ENCODE measurements at places on chromosomes 16 and 17.

- DNase-seq, result no peak
Observed at GRCh38 chr17:40448639-40449261, 5.5 kb downstream of the IGFBP4 start.

DNA sequence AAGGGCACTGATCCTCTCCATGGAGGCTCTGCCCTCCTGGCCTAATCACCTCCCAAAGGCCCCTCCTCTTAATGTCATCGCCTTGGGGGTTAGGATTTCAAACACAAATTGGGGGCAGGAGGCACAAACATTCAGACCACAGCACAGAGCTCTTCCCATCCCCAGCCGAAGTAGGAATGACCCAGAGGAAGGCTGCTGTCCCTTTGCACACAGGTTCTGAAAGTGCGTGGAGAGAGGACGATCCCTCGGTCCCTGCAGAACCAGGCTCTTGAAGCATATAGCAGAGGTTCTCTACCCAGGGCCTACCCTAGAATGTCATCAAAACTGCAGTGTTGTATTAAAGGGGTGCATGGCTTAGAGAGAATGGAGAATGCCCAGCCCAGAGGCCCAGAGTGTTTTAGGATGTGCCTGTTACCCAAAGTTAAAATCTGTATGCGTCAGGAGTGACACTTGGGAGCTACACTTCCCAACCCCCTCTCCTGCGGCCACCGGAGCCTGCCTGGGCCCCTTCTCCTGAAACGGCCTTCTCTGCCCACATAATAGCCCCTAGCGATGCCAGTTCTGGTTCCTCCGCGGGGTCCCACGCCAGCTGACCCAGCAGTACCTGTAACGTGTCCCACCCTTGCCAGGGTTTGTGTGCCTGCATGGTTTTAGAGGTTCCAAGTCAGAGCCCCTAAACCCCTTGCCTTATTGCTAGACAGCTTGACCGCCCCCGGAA lies 159.5 kb upstream of the CACNG5 start:
- DNase-seq, result no peak

DNA sequence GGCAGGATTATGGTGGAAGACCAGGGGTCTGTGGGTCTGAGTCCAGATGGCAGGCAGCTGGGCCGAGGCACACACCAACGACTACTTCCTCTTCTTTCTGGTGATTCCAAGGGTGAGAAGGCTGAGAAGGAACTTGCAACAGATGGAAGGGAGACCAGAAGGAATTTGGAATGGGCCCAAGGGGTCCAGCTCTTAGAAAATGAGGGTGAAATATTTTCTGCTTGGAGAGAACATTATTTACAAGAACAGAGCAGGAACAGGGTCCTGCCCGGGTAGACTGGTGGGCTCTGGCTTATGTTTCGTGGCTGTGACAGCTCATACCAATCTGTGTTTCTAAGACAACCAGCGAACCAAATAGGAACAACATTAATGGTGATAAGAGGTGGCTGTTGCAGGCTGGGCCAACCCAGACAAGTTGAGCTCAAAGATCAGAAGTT lies 36.6 kb downstream of the CCDC42 start:
- no peak for DNase-seq

DNA sequence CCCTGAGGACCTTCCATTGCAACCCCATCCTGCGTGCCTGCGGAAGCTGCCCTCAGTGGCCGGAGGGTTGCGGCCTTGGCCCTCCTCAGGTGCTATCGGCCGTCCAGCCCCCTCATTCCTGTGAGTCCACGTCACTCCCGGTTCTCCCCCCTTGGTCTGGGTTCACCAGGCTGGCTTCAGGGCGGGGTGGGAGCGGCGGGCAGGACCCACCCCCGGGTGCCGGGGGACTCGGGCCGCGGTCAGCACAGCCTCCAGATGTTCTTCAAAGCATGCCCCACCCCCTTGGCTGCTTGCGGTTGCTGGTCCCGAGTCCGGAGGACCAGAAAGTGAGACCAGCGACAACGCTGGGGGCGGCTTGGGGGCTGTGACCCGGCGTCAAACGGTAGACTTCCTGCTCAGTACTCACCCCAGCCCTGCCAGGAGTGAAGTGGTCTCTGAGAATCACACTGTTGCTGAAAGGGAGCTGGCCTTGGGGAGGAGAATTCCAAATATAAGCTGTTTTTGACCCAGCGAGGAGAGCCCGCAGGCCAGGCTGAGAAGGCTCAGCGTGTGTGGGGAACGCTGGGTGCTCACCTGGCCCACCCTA lies 4.5 kb downstream of the ZNF469 start:
- DNase-seq, result no peak

DNA sequence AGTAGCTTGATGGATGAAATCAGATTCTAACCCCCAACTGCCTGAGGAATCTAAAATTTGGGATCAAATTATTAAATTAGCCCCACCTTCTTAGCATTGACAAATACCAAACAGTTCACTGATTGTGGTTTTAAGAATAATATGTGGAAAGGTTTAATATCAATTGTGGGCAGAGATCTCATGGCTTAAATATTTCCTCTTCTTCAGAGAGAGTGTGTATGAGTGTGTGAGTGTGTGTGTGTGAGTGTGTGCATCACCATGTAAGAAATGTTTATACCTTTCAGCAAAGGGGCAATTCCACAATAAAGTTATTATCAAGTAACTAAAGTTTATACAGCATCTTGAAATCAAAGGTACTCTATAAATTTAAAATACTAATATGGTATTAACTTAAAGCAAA lies 3.2 kb downstream of the SMURF2 start:
- DNase-seq, result no peak

- no peak for DNase-seq
Observed at GRCh38 chr16:1510941-1511351, 17.8 kb downstream of the TELO2 start.

GRCh38 chr16:88453611-88454522 lies 787 bp downstream of the ZFPM1 start:
- no peak for DNase-seq

GRCh38 chr16:56885446-56886162 lies 20.6 kb downstream of the SLC12A3 start:
- no peak for DNase-seq

GRCh38 chr16:88428616-88429386 lies 24.3 kb upstream of the ZFPM1 start:
- DNase-seq, result no peak

GRCh38 chr16:23025692-23026307 lies 123.5 kb downstream of the USP31 start:
- no peak for DNase-seq

GRCh38 chr17:60094754-60095153 lies 16.0 kb upstream of the HEATR6 start:
- no peak for DNase-seq

- DNase-seq, result no peak
Observed at GRCh38 chr17:21385281-21385845, 9.2 kb downstream of the KCNJ12 start.

GRCh38 chr16:49019831-49020230 lies 261.8 kb downstream of the CBLN1 start:
- DNase-seq, result no peak

- no peak for DNase-seq
Observed at GRCh38 chr17:69485251-69485661, 70.8 kb downstream of the MAP2K6 start.

DNA sequence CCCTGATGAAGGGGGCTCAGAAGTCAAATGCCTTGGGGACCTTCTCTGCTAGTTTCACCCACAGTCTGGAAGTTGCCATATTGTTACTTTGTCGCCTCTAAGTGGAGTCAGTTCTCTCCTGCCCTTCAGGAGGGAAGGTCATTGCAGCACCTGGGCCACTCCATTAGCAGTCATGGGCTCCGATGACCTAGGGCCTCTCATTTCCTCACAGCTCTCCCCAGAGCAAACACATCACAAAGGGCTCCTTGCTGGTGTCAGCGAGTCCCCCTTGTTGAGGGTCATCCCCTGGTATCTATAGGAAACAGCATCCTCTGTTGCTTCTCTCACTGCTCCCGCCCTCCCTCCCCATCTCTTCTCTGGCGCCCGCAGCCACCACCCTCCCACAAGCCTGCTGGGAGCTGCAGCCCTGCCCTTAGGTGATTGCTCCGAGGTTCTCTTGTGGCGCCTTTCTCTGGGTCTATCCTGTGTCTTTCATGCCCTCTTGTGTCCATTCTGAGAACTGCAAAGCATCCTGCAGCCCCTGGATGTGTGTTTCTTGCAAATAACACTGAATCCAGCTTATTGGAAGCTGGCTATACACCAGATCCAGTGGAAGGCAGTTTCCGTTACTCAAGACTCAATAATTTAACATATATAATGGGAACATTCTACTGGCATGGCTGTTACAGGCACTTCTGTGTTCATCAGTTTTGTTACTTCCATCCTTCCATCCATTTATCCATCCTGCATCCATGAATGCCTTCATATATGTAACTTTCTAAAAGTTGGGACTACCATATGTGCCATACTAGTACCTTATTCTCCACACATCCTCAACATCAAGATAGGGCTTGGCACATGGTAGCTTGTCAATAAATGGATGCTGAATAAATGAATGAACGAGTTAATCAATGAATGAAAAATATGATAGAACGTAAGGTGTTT lies 21.2 kb downstream of the PDILT start:
- DNase-seq, result no peak

- DNase-seq, result no peak
Observed at GRCh38 chr16:20026361-20027072, 47.2 kb downstream of the GPR139 start.

DNA sequence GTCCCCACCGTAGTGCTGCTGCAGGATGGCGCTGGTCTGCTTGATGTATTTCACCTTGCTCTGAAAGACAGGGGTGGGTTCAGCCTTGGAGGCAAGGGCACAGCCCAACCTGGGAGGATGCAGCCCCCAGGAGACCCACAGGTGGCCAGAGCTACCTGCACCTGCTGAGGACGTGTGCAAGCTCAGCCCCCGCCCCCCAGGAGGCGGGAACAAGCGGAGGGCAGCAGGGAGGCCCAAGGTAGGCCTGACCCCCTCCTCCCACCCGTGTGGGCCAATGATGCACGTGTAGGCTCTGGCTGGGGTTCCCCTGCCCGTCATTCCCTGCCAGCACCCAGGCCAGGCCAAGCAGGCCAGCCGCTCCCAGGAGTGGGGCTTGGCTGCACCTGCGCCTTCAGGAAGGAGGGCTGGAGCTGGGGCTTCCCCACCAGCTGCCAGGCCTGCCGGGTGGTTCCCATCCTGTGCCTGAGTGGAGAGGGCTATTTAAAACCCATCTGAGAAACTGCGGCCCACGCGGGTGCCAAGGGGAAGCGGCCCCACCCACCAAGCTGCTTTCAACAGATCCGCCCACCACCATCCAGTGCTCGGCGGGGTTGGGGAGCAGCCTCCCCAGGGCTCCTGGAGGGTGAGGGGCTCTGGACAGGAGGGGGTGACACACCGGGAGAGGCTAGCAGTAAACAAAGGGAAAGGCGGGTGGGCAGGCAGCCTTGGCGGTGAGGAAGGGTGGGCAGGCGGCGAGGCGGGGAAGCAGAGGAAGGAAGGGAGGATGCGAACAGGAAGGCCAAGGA lies 3.8 kb downstream of the NTHL1 start:
- DNase-seq, result no peak

DNA sequence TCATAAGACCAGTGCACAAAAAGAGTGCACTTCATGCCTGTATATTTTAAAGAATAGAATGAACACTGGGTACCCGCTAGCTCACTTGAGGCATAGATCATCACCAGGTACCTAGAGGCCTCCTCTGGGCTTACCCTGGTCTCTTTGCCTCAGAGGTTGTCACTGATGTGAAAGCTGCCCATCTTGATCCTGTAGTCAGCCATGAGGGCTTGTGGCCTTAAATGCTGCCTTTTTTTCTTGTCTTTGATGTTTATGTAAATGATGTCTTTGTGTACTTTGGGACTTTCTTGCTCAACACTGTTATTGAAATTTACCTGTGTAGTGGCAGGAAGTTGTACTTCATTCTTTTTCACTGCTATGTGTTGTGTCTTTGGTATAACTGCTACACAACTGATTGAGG lies 26.8 kb upstream of the SLC5A10 start:
- DNase-seq, result no peak

GRCh38 chr17:66281661-66282369 lies 20.6 kb upstream of the PRKCA start:
- DNase-seq, result no peak

DNA sequence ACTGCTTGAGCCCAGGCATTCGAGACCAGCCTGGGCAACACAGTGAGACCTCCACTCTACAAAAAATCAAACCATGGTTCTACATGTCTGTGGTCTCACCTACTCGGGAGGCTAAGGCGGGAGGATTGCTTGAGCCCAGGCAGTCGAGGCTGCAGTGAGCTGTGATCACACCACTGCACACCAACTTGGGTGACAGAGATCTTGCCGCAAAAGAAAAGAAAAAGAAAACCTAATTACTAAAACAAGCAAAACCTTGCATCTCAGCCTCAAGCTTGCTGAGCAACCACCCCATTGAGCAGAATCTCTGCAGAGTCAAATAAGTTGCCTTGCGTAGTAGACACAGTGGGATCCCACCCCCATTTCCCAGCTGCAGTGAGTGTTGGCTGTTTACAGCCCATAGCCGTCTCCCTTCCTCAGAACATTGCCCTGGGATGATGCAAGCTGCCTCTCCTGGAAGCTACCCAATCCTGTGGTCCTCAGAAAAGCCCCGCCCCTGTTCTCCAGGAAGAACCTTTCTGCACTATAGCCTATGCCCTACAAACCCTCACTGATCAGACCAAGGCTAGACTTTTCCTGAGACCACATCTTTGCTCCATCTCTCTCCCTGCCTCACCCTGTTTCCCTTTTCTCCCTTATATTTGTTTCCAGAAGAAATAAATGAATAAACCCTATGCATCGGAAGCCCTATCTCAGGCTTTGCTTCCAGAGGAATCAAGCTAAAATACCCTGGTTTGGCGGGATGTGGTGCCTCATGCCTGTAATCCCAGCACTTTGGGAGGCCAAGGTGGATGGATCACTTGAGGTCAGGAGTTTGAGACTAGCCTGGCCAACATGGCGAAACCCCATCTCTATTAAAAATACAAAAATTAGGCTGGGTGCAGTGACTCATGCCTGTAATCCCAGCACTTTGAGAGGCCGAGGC lies 16.7 kb upstream of the ERN2 start:
- DNase-seq, result no peak

DNA sequence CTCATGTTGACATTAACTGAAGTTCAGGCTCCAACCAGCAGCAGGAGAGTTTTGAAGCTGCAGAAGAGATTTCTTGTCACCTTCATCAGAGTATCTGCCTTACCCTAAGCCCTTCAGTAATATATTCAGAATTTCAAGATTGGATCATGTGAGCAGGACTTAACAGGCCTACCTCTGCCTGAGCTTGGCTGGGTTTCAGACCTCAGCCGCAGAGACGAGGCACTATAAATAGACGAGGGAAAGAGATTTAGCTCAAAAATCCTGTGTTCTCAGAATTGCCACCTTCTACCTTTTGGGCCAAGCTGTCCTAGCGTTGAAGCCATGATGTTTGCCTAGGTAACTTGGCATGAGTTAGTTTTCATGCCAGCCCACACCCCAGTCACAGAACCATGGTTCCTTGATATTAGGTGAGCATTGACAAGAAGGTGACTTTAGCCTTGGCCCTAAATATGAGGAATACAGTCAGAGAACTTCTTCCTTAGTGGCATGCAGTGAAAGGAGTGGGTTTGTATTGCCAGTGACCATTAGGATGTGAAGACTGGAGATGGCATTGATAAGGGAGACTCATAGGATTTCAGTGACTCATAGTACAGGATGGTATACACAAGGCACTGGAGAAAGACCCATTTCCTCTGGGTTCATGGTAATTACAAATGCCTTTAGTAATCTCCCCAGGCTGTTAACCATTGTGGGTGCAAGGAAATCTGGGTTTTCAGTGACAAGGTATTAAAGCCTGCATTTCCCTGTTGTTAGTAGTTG lies 224.3 kb downstream of the MSI2 start:
- DNase-seq, result no peak

All from cortex of kidney (tissue), 1 donor.